ENCODE measurements at places on chromosomes 7 and 10. TPM values are rescaled to one million over a fixed set of nuclear protein-coding genes. Genes with fewer than 3 reads are reported as not detected.

DNA sequence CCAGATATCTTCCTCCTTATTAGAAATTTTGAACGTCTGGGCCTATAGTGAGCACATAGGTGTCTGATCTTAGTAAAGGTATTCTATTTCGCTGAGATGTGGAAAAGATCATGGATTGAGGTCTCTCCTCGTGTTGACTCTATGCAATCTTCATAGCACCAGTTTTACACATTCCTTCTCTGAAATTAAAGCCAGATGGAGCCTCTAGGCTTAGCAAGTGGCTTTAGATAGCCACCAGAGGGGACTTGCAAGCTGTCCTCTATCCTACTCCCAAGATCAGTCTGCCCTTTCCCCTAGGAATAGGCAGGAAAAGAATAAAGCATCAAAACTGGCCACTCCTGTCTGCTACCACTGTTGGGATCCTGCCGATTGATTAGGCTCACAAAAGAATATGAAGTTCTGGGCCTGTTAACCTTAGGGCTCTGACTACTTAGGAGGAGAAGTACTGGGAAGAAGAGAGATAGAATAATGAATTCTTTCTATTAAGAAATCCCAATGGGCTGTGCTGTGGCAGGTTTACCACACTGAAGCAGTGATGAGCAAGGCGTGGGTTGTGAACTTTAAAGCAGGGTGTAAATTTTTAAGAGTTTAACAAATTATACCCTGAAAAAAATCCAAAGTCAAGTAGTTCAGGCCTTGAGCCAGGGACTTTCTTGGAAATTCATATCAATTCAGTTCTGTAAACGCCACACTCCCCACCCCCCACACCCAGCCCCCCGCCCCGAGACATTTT, 2.2 kb upstream of the STRIP2 start:
- no peak for DNase-seq

GRCh38 chr10:109215291-109216075, 707.8 kb downstream of the XPNPEP1 start:
- no peak for DNase-seq

DNA sequence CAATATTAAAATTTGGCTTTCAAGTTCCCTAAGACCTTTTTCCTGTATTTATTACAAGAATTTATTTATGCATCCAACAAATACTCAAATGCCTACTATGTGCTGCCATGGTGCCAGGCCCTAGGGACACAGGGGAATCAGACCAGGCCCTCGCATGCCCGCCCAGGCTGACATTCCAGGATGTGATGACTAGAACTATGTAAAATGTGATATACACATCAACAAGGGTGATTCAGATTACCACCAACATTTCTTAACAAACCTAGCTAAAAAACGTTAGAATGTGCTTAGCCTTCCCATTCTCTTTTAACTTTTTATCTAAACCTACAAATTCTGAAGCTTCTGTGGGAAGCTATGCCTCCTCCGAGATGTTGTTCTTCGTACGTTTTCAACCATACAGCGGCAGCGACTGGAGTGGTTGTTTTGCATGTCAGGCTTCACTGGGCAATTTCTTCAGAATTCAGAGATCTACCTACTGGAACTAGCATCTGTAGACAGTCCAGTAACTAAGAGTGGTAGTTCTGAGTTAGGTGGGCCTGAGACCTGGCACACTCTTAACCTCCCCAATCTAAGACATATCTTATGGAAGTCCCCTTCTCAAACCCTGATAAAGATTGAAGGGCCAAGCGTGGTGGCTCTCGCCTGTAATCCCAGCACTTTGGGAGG, 22.1 kb downstream of the GNA12 start:
- DNase-seq = peak; percentile 83

DNA sequence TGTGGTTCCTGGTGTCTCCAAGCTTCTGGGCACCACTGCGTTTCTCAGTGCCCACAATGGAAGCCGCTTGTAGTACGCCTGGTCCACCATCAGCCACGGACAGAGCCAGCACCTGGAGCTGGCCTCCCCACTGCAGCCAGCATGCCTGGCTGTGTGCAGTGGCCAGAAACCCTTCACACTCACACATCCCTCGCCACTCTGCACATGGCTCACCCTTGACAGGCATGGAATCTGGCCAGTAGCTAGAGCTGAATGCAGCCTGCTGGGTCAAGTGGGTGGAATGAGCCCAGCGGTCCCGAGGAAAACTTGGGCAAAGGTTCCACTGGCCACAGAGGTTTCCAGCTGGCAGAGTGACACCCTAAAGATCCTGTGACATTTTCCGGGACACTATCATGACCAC, 146.0 kb upstream of the ADO start:
- DNase-seq = no peak

- DNase-seq = no peak
These were observed 75.5 kb downstream of the ARHGAP22 start for GRCh38 chr10:48529331-48529730.

GRCh38 chr7:29248713-29249382, 54.3 kb downstream of the CHN2 start:
- no peak for DNase-seq

- no peak for DNase-seq
These were observed 98.0 kb upstream of the FAM171A1 start for GRCh38 chr10:15469111-15469510.

DNA sequence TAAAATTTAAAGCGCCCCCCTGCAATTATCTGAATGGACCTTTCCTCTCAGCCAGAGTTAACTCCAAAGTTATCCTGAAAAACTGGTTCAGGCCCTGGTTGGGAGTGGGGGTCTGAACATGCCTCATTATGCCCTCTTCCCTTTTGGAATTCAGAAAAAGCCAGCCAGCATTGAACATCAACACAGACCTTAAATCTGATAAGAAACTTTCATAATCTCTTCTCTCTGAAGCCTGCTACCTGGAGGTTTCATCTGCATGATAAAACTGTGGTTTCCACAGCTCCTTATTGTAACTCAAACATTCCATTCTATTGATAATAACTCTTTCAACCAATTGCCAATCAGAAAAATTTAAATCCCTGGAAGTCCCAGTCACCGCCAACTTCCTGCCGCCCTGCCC, 133.3 kb downstream of the ARL4A start:
- DNase-seq = no peak

DNA sequence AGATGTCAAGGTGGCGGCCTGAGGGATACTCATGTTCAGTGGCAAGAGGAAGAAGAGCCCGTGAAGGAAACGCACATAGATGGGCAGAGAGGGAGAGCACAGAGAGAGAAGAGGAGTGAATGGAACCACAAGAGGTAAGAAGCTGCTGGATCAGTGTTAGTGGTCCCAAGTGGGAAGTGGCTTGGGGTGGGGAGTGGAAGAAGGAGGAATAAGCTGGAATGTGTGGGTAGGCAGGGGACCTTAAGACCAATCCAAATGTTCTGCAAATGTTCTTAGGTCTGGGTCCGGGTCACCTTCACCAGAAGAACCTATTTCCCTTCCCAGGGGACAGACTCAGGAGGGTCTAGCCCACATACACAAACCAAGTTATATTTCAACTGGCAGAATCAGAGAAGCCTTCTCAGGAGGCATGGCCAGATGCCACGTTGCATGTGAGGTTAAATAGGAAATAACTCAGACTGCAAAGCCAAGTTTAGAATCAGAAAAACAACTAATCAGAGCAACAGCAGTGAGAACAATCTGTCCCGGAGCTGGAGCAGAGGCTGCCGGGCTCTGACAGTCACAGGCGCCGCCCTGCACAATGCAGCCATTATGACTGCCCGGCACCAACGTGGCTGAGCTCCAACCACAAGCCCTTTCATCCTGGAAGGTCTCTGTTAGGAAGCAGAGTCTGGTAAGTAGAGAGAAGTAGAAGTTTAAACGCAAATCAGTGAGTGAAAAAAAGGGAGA, 78.6 kb upstream of the ARMC3 start:
- DNase-seq = peak; percentile 4

DNA sequence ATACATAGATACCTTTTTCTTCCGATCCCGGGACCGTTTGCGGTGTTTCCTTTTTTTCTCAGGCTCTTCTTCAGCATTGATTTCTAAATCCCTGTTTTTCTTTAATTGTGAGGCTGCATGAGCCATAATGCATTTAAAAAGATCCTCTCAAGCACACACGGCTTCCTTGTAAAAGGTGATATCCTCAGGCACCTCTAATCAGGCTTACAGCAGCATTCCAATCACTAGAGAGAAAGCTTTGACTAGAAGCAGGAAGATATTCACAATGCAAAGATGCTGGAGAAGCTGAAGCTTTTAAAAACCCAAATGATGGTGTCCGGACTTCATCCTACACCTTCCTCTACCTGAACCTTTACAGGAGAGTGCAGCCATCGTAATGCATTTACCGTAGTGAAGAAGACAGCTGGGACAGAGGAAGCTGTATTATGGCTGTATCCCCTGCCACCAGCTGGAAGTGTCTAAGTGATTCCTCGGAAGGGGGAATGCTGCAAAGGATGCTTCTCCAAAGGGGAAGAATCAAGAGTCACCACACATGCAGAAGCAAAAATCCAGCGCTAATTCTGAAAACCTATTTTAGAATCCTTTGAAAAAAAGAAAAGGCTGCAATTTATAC, at the start of gene ANK3:
TSS of gene ANK3 (minus strand) at position 463 of the 613 bp plus-strand sequence. CDS start at position 126, 337 bp downstream.
- DNase-seq = no peak

DNA sequence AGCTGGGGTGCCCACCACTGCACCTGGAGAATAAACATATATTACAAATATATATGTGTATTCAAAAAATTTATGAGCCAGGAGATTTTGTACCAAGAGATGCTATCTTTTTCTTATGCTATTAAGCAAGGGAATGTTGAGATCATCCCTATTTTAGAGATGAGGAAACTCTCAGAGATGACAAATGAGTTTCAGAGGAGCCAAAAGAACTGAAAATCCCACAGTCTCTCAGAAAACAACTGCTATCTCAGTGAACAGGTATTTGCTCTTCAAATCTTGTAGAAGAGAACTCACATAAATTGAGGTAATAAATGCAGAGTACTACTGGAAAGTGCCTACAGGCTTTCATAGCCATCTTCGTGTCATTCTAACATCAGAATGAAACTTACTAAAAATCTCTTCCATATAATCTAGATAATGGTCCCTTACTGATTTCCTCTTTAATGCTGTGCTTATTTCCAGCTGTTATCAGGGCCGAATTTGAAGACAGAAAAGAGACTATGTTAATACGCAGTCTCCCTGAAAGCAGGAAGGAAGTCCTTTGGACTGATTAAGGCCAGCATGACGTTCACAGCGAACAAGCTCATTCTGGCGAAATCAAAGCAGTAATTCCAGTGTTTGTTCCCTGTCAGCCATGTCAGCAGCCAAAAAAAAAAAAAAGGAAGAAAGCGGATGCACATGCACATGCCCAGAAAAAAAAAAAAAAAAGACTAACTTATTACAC, 29.4 kb upstream of the ANAPC16 start:
- peak; percentile 24 for DNase-seq

DNA sequence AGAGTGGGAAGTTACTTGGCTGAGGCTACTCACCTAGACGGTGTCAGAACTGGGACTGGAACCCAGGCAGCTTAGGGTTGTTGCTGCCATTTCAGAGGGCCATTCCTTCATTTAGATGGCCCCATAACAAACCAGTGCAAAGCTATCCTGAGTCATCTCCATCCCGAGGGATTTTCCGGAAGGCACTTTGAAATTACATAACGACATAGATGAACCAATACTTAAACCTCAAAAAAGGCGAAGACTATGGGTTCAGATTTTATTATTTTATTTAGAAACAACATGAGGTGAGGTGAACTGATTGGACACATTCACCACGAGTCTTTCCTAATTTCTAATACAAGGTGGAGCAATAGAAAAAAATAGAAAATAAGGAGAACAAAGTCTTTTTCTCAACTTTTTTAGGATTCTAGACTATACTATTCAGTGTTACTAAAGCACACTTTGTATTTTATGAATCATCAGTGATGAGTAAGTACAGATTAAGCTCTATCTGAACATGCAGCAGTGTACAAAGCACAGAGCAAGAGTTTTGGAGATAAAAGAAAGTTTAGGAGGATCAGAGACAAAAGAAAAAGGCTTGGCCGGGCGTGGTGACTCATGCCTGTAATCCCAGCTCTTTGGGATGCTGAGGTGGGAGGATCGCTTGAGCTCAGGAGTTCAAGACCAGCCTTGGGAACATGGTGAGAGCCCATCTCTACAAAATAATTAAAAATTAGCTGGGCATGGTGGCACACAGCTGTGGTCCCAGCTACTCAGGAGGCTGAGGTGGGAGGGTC, 79.5 kb upstream of the SVIL start:
- DNase-seq = peak; percentile 83

GRCh38 chr10:102133373-102134195, 744 bp downstream of the PPRC1 start:
- DNase-seq = peak; percentile 71

DNA sequence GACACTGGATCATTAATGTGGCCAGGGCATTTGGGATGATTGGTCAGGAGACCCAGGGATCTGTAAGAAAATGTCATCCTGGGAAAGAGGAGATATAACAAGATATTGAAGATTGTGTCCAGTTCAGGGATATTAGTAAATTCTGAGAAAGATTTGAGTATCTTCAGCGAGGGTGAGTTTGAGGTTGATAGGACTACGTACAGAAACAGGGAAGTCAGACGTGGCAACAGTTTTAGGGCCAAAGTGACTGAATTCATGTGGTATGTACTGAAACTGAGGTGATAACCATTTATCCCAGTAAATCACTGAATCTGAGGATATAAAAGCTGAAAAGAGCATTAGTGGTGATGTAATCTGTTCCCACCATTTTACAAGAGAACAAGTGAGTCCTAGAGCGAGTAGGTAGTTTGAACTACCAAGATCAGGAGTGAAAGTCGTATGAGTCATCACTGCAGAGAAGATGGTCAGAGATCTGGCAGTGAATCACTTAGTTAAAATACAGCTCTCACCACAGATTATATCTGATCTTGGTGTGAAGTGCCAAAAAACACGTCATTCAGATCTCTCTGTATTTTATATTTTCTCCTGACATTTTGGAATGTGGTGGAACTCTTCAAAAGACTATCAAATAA, 220.5 kb downstream of the CDK14 start:
- DNase-seq = peak; percentile 99

DNA sequence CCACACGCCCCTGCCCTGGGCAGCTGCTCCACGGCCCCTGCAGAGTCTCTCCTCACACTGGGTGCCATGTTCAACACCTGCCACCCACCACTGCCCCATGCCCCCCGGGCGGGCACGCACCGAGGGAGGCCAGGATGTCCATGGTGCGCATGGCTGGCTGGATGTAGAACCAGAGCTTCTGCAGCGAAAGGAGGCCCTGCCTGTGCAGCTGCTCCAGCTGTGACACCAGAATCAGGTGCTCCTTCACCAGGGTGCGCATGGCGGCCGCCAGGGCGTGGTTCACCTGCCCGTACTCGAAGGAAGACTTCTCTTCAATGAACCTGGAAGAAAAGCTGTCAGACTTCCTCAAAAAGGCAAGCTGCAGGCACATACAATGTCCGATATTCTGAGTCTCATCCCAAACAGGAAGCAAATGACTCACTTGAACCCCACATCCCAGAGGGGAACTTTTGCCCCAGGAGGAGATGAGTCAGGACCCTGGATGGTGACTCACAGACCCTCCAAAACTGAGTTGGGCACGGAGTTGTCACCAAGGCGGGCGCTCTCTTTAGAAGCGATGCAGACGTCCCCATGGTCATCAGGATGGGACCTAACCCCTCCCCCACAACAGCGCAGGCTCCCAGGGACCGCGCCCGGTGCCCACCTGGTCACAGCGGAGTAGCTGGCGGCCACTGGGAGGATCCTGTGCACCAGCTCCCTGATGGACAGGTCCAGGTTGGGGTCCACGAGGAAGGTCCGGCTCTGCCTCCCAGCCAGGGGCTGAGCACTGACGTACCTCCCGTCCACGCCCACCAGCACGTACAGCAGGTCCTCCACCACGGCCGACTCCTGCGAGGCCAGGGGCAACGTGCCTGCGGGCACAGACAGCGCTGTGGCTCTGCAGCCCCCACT, 15.5 kb downstream of the TUBGCP2 start:
- peak; percentile 82 for DNase-seq

CPA4 gene
- 23.7 TPM for total RNA-seq

OR2A1 gene
- total RNA-seq = not detected

Data from HFFc6 (cell line).